Germinal center (tissue), 1 donor: ENCODE measurements at places on chromosomes 16 and 17.
A peak's percentile ranks its signal among the peaks of the same experiment; 100 is the strongest.

DNA sequence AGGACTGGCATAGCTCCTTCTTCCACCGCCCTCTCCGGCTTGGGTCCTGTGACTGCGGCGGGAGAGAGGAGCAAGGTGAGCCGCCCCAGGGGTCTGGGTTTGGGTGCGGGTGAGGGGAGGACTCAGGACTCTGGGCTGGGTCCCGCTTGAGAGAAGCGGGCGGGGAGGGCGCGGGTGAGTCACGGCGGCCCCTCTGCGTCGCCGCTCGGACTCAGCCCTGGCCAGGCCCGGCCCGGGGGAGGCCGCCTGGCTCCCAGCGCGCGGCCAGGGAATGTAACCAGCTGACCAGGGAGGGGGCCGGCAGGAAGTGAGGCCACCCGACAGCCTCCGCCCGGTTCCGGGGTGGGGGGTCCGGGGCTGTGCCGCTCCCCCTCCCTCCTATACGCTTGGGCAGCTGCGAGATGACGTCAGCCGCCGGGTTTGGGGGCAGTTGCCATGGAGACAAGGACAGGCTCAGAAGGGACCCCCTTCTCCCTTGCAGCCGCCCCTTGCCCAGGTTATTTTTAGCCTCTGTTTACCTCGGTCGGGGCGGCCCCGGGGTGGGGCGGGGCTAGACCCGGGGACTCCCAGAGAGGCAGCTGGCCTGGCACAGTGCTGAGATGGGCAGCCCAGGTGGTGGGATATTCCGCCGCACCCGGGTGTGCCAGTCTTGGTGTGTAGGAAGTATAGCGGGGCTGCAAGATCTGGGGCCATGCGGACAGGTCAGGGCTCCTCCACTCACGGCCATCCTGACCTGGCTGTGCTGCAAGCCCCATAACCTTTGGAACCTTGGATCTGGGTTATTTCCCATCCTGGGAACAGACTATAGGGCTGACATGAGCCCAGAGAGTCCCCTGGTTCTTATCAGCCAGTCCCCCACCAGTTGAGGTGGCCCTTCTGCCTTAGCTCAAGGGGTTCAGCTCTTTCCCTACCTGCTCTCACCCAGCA is 1.6 kb downstream of the RIPOR1 start:
- DNase-seq = peak; percentile 72

DNA sequence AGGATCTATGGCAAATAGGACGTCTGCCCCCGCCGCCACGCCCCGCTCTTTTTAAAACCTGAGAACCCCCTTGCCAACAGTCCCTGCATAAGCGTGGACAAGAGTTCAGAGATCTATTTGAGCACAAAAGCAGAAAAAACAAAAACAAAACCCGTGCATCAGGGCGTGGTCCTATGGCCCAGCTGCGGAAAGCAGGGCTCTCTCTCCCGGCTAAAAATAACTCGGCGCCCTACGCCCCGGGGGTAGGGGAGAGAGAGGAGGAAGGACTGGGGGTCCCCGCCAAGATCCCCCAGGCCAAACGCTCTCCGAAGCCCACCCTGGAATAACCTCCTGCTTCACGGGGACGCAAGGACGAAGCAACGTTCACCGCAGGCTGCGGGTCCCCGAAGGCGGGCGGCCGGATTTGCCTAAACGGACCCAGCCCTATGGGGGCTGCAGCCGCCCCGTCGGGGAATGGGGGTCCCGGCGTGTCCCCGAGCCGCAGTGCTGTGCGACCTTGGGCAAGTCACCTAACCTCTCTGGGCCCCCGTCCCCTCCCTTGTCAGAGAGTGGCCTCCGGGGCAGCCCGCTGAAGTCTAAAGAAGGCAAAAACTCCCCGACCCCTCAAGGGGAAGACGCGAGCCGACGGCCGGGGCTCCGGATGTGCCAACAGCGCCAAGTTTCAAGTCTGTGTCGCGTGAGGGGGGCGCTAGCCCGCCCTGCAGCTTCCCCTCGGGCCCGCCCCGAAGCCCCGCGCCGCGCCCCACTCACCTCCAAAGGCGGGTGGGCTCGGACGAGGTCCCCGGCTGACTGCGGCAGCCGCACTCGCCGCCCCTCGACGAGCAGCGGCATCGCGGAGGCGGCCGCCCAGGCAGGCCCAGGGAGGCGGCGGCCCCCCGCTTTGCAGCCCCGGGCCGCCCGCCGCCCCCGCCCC is 477 bp downstream of the NTAN1 start:
- peak; percentile 83 for DNase-seq

- DNase-seq = no peak
Observed at GRCh38 chr17:76751416-76751993, 13.6 kb downstream of the MFSD11 start.

DNA sequence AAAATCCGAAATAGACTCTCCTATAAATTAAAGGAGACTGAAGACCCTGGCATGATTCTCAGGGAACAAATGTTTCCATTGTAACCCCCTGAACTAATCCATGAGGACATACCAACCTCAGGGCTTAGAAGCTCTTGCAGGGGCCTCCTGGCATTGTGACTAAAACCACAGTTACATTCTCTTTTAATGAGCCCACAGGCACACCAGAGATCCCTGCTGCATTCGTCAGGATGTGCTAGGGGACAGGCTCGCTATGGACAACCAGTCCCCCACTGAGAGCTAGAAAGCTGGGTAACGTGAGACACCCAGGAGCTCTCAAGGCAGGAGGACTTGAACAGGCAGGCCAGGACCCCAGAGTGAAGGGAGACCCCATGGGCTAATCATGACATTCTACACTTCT is 140.6 kb upstream of the TNRC6C start:
- DNase-seq = no peak

- DNase-seq = no peak
Observed at GRCh38 chr16:12800817-12801216, 2.9 kb downstream of the CPPED1 start.

DNA sequence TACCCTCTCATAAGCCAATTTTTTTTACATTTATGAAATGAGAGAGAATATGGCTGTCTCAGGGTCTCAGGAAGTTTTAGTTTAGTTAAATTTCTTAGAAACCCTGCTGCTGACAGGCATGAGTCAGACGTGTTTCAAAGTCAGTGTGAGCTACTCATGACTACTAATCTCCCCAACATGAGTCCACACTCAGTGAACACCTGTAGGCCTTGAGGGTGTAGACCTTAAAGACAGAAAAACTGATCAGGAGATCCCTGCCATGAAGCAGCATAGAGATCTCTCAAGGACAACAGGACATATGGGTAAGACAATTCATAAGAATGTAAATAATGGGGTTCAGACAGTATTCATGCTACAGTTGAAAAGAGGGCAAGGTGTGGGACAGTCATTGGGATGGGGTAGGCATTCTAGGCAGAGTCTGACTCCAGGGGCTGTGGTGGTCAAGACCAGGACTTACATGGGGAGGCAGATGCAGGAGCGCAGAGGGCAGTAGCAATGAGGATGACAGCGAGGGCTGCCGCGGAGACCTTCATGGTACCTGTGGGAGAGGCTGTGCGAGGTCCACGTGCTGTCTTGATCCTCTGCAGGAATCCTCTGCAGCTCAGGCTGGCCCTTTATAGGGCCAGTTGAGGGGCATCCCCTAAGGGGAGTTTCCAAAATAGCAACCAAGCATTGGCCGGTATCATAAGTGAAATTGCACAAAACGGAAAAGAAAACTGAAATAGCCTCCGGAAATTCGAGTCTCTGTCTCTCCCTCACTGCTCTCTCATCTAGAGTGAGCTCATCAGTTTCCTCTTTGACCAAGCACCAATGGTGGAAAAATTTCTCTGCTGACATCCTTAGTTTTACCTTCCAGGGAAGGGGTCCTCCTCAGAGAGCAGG is at the start of gene CCL5:
CCL5 (minus strand) TSS at position 588 of the 882 bp plus-strand sequence.
- peak; percentile 17 for DNase-seq

DNA sequence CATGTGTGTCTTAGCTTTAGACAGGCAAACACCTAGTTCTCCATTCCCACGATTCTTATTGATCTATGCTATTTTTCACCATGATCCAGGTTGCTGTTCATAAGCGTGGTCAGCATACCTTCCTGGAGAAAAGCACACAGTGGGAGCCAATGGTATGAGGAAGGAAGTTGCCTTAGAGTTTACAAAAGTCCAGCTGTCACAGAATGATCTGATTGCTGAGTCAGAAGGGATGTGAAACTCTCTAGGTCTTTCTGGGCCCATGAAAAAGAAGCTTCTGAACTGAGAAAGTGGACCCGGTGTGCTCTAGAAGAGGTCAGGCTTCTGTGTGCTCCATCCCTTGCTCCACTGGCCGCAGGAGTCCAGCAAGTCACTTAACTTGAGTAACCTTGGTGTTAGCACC is 71.0 kb upstream of the CCL1 start:
- DNase-seq = no peak

DNA sequence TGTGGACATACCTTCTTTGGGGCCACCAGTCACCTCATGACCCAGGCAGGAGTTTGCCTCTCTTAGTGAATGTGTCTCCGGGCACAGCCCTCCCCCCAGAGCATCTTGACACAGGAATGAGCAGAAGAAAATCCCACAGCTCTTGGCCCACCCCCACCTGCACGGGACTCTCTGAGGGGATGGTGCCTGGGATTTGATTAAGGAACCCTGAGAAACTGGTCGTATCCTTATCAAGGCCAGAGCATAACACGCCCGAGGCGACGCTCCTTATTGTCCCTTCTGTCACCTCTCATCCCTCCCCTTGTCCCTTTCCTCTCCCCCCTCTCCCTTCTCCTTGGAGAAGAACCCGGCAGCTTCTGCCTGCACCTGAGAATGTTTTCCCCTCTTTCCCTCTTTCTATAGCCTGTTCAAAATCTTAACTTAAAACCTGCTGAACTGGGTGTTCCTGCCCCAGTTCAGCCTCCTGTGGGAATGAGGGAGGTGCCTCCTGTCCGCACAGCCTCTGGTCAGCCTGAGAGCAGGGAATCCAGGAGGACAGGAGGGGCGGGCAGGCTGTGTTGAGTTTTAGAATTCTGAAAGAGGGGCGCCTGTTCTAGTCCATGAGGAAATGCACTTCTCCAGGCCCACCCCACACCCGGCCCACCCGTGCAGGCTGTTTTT is 140.7 kb upstream of the PLCG2 start:
- DNase-seq = no peak

GRCh38 chr16:88599092-88599733 is 29.0 kb downstream of the ZC3H18 start:
- no peak for DNase-seq

- DNase-seq = no peak
Observed at GRCh38 chr17:65807361-65807760, 245.9 kb upstream of the AXIN2 start.

DNA sequence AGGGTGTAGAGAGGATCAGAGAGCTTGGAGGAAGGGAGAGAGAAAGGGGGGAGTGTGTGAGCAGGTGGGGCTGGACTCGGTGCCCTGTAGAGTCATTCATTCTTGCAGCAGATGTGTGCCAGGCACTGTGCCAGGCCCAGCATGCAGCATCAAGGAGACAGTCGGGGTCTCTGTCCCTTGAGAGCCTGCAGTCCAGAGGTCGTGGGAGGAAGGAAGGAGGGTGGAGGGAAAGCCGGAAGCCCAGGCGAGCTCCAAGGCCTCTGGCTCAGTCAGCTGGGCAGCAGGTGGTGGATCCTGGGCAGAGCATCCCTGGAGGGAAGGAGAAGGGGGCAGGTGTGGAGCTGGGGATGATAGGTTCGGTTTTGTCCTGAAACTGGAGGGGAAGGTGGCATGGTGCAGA is 27.5 kb downstream of the EPN2 start:
- DNase-seq = no peak

DNA sequence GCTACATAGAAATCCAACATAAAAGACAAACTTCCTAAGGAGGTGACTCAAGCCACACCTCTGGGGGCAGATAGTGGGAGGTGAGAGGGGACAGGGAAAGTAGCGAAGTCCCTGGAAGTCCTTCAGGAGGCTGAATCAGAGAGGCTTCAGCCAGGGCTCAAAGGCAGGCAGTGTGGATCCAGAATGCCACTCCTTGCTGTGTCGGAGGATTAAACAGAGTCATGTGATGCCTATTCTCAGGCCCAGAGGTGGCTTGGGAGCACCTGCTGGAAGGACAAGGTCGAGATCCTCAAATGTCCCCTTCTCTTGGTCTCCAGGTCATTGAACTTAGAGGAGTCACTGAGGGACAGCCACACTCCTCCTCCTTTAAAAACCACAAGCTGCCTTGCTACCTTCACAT is 391.1 kb downstream of the SOX9 start:
- no peak for DNase-seq

DNA sequence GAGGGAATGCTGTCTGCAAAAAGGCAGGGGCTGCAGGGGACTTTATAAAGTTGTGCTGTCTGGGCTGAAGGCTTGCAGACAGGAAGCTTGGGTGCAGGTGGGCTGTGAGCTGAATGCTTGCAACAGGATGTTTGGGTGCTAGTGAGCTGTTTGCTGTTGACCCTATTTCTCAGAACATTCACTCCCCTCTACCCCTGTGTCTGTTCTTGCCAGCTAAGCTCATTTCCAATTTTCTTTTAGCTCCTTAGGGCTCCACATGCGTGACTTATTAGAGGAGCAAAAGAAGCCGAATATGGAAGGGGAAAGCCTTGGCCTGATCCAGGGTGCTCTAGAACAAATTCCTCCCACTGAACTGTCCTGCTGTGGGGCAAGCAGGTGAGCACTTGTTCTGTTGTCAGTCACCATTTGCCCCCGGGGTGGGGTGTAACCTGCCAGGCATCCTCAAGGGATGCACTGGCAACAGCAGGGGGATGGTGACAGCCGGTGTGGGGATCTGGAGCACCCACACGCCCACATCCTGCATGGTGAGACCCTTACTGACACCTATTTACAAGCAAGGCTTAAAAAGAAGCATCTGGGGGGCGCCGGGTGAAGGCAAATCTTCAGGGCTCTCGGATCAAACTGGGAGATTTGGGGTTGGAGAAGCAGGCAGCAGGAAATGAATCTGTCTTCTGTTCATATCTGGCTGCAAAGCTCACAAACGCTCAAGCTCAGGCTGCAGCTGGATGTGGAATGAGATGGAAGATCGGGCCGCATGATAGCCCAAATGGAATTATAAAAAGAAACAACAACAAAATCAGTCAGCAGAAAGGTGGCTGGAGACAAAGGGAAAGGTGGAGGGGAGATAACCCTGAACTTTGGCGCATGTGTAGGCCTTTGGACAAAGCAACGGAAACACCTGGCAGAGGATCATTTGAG is 21.1 kb upstream of the NUP93 start:
- DNase-seq = no peak

GRCh38 chr17:62110923-62111484 is 45.9 kb upstream of the MED13 start:
- no peak for DNase-seq

GRCh38 chr17:28335959-28336871 is 654 bp downstream of the TNFAIP1 start:
- DNase-seq = no peak

GRCh38 chr16:46715769-46716305 is 26.4 kb downstream of the ORC6 start:
- DNase-seq = no peak

- no peak for DNase-seq
Observed at GRCh38 chr16:63684149-63685101, 1437.4 kb downstream of the CDH11 start.

GRCh38 chr16:3152991-3153368 is 18.2 kb downstream of the ZNF213 start:
- no peak for DNase-seq
